DMS79 (cell line): ENCODE measurements at places on chromosomes 11 and 22.

DNA sequence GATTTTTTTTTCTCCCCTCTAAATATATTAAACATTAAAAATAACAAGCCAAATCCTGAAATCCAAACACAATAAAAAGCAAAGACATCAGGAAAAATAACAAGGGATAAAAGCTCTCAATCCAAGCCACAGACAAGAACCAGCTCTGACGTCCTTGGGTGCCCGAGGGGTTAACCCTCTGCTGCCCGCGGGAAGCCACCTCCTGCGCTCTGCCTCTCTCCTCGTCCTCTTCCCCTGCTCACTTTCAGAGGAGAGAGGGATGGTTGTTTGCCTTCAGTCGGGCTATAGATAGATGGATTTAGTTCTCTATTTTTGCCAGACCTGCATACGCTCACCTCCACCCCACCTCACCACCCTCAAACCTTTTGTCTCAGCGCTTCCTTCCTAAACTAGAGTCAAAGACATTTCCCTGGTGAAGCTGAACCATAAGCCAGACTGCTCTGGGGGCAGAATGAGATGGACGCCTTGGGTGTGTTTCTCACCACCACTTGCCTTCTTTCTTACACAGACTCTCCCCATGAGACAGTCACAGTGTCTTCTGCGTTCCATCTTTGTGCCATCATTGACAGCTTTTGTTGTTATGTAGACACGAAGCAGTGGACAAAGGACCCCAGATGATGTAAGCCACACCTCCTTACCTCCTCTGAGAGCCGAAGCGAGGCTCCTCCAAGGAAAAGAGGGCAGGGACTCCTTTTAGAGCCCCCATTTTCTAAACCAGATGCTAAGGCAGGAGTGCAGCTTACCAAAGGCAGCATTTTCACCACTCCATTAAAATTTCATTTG lies 142.5 kb upstream of the HSD17B12 start:
- no peak for DNase-seq

DNA sequence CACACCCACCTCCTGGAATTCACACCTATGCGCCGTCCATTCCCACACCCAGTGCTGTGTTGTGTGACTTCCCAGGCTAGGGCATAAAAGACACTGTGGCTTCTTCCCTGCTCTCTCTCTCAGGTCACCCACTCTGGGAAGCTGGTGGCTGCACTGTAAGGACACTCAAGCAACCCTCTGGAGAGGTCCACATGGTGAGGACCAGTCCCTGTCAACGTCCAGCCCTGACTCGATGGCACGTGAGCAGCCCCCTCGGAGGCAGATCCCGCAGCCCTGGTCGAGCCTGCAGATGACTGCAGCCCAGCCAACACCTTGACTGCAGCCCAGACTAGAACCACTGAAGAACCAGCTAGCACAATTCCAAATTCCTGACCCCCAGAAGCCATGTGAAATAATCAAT lies 16.2 kb downstream of the CBX7 start:
- DNase-seq = no peak

- peak; percentile 85 for DNase-seq
Observed at GRCh38 chr11:132423266-132423665, 1052.9 kb downstream of the NTM start.

GRCh38 chr11:12071574-12071973 lies 38.8 kb upstream of the MICAL2 start:
- DNase-seq = no peak

- no peak for DNase-seq
Observed at GRCh38 chr11:7889985-7890384, 41.1 kb downstream of the OR10A6 start.

GRCh38 chr22:27825174-27825573 lies 23.6 kb upstream of the MN1 start:
- no peak for DNase-seq

GRCh38 chr11:120375076-120375475 lies 38.9 kb downstream of the ARHGEF12 start:
- DNase-seq = no peak

- DNase-seq = no peak
Observed at GRCh38 chr11:88950975-88951374, 114.8 kb downstream of the GRM5 start.

GRCh38 chr11:108324587-108324986 lies 101.7 kb downstream of the ATM start:
- DNase-seq = no peak

- DNase-seq = no peak
Observed at GRCh38 chr22:50061824-50062355, 3.8 kb upstream of the TTLL8 start.

DNA sequence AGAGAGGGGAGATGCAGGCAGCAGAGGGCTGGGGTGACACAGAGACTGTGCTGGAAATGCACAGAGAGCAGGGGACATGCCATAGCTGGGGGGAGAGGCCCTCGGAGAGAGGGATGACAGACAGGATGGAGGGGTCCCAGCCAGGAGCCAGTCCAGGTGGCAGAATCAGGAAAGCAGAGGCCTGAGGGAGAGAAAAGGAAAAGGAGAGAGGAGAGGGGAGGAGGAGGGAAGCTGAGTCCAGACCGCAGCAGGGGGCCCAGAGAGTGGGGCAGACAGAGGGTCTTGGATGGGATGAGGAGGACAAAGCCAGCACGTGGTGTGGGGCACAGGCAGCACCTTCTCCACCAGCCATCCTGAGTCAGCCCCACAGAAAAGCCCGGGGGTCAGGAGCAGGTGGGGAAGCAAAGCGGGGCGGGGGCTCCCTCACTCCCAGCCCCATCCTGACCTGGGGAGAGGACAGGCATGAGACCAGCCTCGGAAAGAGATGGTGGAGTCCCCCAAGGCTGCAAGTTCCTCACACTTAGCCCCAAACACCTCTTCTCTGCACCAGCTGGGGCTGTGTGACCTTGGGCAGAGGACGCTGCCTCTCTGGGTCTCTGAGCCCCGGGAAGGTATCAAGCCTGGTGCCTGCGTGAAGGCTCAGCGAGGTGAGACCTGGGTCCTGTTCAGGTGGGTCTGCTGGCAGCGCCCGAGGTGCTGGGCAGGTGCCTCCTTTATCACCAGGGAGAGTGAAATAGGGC lies 48.0 kb downstream of the IGLL1 start:
- no peak for DNase-seq

- peak; percentile 59 for DNase-seq
Observed at GRCh38 chr22:37345863-37346504, 63.7 kb downstream of the CYTH4 start.

DNA sequence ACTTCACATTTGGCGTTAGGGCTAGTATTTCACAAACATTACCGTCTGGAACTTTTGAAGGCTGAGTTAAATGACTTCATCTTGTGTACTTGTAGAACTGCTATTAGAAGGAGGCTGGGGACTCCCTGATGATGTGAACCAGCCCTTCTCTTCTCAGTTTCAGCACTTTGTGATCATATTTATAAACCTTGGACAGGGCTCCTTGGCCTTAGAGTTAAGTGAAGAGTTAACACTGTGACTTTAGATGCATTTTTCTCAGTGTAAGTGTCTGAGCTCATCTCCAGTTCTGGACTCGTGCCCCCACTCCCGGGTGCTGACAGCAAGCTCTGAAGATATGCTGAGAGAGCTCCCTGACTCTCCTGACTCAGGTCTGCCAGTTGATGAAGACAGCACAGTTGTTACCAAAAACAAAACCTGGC lies 8.4 kb downstream of the MIAT start:
- DNase-seq = no peak

- DNase-seq = no peak
Observed at GRCh38 chr11:131662317-131662972, 292.0 kb downstream of the NTM start.

GRCh38 chr11:125163431-125164063 lies 1.0 kb upstream of the PKNOX2 start:
- DNase-seq = no peak

- DNase-seq = no peak
Observed at GRCh38 chr11:35553831-35554230, 28.4 kb upstream of the PAMR1 start.

DNA sequence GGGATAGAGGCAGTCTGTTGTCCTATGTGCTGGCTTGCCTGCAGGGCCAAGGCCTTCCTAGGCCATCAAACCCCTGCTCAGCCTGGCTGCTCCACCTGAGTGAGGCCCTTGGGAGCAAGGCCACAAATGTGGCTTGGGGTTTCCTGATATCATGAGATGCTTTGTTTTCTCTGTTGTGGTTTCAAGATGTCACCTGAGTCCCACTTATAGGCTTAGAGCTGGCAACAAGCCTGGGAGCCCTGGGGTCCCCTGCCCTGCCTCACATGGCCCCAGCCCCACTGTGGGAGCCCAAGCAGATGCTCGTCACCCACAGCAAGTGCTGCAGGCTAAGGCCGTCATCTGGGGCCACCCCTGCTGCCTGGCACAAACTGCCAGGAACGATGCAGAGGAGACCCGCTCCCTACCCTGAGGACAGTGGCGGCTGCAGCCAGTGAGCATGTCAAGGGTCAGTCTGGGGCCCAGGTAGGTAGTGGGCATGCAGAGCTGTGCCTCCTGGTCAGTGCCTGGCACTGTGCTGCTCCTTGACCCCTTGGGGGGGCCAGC lies 75.4 kb upstream of the KCNQ1OT1 start:
- peak; percentile 55 for DNase-seq

- no peak for DNase-seq
Observed at GRCh38 chr11:35211952-35212351, 73.0 kb downstream of the CD44 start.

- no peak for DNase-seq
Observed at GRCh38 chr11:35414311-35414710, 5.0 kb downstream of the SLC1A2 start.

GRCh38 chr11:112795911-112796649 lies 165.1 kb upstream of the NCAM1 start:
- no peak for DNase-seq

DNA sequence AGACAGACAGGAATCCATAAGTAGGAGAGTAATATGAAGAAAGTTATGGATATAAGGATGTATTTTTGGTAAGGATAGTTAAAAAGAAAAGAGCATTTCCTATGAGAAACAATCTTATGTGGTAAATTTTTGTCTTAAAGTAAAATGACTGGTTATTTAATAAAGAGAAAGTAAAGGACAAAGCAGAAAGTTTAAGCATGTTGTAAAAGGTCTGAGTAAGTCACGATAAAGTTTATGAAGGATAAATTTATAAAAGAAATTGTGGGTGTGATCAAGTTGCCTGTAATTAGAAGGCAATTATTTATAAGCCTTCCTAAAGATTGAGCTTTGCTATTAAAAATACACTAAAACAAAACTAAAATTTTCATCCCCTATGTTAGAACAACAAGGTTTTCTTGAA lies 314.7 kb upstream of the SYN3 start:
- no peak for DNase-seq

DNA sequence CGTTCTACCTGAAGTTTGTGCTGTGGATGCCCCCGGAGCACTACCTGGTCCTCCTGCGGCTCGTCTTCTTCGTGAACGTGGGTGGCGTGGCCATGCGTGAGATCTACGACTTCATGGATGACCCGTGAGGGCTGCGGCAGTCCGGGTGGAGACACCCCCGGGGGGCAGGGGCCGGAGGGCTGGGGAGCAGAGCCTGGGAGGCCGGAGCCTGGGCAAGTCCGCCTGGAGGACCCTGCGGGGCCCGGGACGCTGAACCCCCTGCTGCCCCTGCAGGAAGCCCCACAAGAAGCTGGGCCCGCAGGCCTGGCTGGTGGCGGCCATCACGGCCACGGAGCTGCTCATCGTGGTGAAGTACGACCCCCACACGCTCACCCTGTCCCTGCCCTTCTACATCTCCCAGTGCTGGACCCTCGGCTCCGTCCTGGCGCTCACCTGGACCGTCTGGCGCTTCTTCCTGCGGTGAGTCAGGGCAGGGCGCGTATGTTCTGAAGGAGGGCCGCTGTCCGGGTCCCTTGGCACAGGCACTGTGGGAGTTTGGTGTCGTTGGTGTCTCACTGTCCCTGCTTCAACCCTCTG lies 17.3 kb downstream of the RNH1 start:
- DNase-seq = no peak

DNA sequence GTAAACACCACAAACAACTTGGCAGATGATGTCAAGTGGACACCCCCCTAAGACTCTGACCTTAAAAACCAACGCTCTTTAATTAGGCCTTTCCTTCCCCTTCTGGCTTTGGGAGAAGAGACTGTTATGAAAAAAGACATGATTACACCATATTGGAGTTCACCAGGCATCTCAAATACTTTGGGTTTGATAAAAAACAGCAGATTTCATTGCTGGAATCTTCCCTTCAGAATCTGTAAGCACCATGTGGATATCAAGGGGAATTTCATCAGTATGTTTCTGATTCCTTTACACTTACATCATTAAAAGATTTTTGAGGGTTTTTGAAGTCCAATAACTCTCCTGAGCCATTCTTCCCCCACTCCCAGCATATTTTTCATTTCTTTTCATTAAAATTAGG lies 85.6 kb downstream of the KIRREL3 start:
- no peak for DNase-seq

DNA sequence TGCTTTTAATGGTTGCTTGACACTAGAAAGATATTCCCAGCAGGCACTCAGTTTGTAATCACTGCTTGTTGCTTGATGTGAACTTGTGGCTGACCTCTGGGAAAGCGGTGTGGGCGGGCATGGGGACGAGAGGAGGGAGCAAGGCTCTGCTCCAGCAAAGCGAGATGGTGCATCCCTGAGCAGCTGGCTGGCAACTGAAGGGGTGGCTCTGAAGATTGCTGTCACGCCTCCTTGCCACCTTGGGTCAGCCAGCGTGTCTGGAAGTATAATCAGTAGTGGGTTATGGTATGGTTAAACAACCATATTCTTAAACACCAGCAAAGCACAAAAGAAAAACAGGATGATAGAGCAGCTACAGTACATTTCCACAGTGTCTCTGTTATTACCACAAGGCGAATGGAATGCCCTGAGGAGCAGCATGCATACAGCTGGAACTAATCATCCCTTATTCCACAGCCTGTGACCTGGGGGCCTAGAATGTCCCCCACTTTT lies 124.5 kb downstream of the TRIM44 start:
- no peak for DNase-seq
